ENCODE measurements at places on chromosomes 4 and X.

DNA sequence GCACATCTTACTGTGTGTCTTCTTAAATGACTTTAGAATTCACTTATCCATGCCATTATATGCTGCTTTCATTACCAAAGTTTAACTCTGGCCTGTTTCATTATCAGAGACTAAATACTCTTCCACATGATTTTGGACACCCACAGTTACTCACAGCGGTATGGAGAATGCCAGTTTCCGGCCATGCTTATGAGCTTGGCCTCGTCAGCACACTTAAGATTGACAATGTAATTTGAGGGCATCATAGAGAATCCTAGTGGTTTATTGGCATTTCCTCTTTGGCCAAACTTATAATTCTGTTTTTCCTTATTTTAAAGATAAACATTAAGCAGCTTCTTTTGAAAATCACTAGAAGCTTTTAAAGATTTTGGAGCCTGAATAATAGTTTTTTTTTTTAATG, 104.5 kb downstream of the IRF2 start:
- no peak for DNase-seq

DNA sequence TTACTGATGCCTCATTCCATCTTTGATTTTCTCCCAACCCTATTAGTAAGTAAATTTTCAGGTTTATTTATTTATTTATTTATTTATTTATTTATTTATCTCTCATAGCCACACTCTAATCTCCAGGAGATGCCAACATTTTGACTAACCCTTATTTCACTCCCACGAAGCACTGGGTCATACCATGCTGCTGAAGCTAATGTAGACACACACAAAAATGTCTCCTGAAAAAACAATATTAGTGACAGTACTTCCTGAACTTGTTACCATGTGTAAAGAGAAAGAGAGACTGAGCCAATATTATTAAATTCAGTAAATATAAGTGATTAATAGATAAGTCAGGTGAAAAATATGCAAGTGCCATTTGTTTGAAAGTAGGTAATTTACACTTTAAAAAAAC, 402.7 kb downstream of the C4orf33 start:
- no peak for DNase-seq

DNA sequence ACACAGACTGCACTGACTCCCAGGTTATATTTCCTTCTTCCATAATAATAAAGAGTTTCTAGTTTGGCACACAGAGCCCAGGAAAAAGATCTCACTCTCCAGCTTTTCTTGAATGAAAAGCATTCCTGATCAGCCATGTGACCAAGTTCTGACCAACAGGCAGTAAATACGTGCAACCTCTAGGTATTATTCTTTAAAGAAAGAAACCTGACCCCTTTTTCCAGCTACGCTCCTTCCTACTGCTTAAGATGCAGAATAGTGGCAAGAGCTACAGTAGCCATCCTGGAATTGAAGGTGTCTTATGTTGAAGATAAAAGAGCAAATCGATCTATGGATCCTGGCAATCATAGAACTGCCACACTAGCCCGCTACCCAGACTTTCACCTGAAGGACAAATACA, 76.7 kb downstream of the LRBA start:
- DNase-seq: no peak

DNA sequence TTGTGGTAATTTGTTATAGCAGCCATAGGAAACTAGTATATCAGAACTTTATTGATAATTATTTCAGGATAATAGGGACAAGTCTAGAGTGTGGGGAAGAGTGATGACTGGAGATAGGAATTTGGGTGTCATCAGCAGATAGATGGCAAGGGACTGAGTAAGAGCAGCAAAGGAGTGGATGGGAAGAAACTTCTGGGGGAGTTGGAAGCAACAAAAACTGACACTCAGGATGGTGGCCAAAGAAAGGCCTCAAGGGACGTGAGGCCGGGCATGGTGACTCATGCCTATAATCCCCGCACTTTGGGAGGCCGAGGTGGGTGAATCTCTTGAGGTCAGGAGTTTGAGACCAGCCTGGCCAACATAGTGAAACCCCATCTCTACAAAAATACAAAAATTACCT, 9.1 kb upstream of the SLC25A5 start:
- DNase-seq: no peak

GRCh38 chr4:187972135-187972534, 23.4 kb upstream of the ZFP42 start:
- DNase-seq: no peak

DNA sequence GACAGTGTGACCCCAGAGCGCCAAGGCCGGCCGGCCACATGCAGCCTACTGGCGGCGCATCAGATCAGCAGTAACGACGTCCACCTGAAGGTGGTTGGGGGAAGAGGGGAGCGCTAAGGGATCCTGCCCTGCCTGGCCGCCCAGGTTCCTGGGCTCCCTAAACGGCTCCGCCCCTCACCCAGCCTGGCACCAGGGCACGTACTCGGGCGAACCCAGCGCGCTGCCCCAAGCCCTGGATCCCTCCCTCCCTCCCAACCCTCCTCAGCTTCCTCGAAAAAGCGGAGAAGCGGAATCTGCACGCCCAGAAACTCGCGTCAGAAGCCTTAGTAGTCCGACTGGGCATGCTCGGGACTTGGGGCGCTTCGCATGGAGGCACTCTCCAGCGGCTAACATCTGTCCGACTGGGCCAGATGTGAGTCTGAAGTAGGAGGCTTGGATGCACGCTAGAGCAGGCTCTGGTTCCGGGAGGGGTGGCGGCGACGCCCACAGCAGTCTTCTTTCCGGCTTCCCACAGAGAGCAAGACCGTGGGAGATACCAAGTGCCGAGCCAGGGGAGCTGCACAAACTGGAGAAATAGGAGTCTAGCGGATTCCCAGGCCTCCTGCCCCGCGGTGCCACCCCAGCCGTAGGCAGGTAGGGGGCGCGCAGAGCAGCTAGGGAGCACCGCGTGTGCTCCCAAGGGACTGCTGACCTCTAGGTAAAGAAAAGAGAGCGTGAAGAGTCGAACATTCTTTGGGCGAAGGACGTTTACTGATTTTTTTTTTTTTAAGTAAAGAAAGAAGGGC, 114.3 kb upstream of the TEX13C start:
- DNase-seq: no peak

DNA sequence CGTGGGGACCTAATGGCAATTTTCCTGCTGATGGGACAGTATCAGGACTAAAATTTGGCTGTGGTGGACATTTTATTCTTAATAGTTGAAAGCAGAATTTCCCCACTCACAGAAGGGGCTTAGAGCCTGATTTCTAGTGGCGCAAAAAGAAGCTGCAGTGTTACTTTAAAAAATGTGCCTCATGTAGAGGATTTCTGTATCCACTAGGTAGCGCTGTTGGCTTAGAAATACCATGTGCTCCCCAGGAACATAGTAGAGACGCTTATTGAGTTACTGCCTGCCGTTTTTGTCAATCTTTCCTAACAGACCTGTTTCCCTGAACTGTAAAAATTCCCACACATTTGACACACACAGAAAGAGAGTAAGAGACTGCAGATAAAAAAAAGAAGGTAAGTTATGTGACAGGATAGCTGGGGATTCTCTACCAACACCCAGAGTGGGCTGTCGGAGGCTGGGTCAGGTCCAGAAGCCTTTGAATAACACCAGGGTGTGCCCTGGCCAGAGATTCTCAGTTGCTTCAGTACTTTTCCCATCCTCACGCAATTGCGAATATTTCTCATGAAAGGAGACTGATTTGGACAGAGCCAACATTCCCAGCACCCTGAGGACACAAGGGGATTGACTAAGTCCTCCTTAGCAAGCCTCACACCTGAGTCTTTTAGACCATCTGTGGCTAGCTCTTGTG, 88.4 kb downstream of the ZXDA start:
- peak; percentile 7 for DNase-seq

DNA sequence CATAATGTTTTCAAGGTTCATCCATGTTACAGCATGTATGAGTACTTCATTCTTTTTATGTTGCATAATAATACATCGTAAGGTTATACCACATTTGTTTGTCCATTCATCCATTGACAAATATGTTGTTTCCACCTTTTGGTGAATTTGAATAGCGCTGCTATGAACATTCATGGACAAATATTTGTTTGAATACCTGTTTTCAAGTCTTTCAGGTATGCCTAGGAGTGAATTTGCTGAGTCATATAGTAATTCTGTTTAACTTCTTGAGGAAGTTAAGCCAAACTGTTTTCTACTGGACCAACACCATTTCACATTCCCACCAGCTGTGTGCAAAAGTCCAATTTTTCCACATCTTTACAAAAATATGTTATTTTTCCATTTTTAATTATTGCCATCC, 31.5 kb downstream of the IRS4 start:
- DNase-seq: no peak

- DNase-seq: no peak
These were observed 48.5 kb upstream of the ARMCX2 start for GRCh38 chrX:101708163-101708562.

DNA sequence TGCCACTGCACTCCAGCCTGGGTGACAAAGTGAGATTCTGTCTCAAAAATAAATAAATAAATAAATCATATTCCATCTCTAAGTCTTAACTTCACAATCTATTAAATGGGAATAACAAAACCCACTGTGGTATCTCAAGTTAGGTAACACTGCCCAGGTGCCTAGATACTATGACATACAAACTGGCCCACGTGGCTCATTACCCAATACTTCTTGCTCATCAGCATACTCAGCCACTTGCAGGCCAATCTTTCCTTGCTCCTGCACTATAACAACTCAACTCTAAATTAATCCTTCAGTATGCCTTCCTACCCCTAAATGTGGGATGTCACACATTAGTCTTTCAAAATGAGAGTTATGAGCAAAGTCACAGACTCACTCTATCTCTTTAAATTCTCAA, 230.1 kb downstream of the OPHN1 start:
- DNase-seq: no peak

GRCh38 chrX:103941201-103941975, 21.0 kb upstream of the TMSB15B start:
- DNase-seq: no peak

GRCh38 chr4:6279582-6280289, 10.1 kb downstream of the WFS1 start:
- DNase-seq: no peak

DNA sequence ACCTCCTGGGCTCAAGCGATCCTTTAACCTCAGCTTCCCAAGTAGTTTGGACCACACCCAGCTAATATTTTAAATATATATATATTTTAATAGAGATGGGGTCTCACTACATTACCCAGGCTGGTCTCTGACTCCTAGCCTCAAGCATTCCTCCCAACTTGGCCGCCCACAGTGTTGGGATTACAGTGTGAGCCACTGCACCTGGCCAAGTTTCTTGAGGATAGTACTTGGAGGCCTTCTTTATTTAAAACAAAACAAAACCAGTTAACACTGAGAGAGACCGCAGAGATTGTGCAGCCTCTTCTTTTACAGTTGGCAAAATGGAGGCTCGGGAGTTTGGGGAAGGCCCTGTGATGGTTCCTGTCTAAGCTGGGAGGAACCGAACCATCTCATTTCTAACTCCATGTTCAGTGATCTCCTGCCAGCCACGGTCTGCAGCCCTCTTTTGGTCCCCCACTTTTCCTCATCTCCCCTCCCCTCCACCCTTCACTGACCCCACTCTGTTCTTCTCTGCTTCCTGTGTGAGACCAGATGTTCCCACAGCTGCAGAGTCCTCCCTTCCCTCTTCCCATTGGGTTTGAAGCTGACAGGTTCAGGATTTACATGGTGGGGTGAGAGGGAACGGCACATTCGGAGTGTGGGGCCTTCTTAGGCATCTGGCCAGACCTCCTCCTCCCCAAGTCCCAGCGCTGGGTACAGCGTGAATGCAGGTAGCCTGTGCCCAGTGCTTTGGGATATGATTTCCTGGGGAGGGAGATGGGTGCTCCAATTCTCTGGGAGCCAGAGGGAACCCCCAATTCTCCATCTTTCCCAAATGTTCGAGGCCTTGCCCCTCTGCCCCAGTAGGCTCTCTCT, 1.4 kb upstream of the SORCS2 start:
- DNase-seq: no peak

DNA sequence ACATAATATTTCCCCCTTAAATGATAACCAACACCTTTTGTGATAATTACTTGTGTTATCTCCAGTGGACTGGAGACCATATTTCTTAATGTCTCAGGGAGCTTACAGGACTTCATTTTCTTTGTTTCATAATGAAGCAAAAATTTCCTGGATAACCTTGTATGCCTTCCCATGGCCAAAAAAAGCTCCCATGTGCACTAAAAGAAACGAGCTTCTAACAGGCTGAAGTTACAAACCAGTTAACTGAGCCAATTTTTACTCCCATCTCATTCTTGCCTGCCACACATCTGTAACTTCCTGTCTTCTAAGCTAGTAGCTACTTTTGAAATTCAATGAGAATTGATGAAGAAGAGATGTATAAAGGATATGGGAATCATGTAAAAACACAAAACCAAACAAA, 32.8 kb downstream of the GATB start:
- DNase-seq: no peak
